ENCODE measurements at places on chromosomes 4 and X.

DNA sequence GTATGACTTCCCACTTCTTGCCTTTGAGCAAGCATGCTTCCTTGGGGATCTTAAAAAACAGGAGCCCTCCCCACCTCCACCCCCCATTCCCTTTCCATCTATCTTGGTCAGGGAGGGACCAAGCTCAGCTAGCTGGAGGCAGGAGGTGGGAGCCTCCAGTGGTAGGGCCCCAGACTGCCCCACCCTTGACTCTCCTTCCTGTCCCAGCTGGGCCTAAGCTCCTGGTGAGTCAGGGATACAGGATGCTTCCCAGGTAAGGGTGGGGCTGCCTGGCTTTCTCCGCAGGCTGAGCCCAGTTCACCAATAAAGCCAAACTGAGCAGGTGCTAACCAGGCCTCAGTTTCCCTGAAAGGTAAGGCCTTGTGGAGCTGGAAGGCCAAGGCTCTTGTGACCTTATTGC is 15.2 kb downstream of the EFNB1 start:
- no peak for DNase-seq

GRCh38 chr4:183485411-183486160 is 19.3 kb upstream of the ING2 start:
- DNase-seq, result no peak

GRCh38 chr4:82555276-82555675 is 6.5 kb downstream of the TMEM150C start:
- peak; percentile 3 for DNase-seq

GRCh38 chrX:108223585-108223984 is 132.0 kb downstream of the ATG4A start:
- peak; percentile 34 for DNase-seq

DNA sequence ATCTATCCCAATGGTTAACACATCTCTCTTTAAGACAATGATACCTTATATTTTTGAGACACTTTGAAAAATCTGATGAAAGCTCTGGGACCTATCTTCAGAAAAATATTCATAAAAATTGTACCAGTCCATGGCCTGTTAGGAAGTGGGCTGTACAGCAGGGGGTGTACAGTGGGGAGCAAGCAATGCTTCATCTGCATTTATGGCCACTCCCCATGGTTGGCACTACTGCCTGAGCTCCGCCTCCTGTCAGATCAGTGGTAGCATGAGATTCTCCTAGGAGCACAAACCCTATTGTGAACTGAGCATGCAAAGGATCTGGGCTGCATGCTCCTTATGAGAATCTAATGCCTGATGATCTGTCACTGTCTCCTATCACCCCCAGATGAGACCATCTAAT is 42.6 kb downstream of the C4orf51 start:
- DNase-seq, result no peak

DNA sequence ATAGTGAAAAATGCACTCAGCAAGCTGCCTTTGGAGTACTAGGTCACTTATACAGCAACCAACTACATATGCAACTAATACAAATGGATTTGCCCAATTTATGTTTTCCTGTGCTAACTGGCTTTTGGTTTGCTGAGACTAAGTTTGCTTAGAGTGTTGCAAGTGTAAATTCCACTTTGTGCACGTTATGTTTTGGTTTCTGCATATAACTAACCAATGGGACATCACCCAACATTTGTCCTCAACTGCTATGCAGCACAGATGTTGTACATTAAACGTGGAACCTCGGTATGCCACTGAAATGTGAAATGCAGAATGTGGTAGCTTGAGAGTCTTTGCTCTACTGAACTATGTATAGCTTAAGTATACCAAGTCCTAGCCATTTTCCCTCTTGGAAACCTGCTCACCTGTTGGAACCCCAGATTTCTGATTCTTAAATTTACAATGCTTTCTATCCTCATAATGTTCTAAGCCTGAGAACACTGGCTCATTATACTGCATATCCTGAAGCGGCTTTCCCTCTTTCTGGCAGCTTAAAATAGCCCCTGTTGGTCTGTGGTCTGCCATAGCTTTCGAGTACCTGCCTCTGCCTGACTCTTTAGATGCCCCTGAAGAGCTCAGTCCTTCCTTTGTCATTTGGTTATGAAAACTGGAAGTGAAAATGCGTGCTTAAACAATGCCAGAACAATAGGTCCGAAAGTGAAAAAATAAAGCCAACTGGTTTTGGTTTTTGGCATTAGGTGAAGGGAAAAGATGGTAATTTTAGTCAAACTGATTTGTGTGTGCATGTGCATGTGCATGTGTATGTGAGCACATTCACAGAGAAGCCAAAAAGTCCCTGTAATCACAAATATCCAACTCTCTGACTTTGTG is 158.0 kb downstream of the SH2D1A start:
- DNase-seq, result no peak

DNA sequence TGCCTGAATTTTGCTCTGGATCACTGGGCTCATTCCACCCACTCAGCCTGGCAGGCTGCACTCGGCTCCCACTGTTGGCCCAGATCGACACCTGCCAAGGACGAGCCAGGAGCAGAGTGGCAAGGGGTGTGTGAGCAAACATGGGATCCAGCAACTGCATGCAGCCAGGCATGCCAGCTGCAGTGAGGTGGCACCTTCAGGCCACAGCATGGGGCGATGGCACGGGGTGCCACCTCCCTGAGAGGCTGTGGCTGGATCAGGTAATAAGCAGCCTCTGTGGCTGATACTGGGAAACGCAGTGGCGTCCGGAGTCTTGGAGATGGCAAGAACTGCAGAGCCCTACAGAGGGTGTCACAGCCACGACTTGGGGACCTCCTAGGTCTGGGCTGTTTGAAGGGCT is 244.5 kb upstream of the FSTL5 start:
- no peak for DNase-seq

DNA sequence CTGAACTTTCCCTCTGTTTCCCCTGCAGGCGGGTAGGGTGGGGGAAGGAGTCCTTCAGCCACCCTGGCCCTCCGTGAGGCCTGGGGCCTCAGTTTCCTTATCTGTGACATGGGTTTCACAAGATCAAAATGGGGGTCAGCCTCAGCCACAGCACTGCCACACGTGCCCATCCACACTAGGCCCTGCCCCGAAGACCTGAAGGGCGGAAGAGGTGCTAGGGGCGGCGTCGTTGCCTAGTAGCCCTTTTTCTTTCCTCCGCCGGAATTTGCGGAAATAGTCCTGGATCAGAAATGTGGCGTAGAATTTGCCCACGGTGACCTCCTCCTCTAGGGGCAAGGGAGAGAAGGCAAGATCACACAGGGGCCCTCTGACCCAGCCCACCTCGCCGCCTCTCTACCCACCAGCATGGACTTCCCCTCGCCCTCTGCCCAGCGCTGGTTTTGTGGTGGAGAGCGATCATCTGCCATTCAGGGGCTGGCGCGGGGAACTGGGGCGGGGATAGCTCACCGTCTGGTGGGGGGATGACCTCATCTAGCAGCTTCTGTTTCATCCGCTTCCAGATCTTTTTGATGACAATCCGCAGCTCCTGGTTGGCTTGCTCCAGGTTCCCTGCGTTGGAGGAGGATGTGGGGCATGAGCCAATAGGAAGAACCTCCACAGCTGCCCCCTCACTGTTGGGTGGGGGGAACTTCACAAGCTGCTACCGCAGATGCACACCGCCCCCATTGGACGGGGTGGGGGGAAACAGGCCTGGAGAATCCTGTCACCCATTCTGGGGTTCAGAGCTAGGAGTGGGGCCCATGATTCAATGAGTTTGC is 9.7 kb upstream of the SYP start:
- peak; percentile 26 for DNase-seq

- DNase-seq, result no peak
Measured at GRCh38 chr4:89894649-89895550, at the start of gene MMRN1. Gene MMRN1 (plus strand): TSS chr4:89894854. CDS start chr4:89894972, 118 bp downstream.

GRCh38 chr4:156038772-156039171 is 85.1 kb upstream of the CTSO start:
- peak; percentile 81 for DNase-seq

DNA sequence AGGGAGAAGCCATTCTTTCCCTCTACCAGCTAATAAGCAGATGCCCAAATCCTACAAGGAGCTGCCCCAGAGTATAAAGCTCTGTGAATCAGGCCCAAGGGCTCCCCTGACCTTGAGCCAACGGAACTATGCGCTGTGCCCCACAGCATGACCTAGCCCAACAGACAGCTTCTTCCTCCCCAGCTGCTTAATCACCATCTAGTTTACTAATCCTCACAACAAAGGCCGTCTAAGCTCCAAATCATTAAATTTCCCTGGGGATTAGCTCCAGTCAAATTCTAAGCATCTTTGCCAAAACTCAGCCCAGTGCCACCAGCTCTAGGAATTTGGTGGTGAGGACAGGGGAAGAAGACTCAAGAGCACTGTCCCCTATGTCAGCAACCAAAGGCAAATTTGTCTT is 113.1 kb downstream of the SHROOM4 start:
- DNase-seq, result no peak

GRCh38 chrX:116409219-116409618 is 27.2 kb upstream of the SLC6A14 start:
- no peak for DNase-seq

DNA sequence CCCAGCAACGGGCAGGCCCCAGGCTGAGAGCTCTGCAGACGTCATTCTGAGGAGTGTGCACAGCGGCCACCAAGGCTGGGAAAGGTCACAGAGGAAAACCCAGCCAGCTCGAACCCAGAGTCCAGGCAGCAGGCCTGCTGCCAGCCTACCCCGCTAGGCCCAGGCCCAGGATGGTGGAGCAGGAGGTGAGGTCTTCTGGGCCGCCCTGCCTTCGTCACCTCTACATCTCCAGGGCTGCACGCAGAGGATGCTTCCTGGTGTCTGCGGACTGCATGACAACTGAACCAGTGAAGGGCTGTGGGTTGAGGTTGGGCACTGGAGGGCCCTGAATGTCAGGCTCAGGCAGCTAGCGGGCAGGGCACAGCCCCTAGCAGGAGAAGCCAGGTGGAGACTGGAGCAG is 5.8 kb upstream of the ADRA2C start:
- DNase-seq, result no peak

- DNase-seq, result no peak
Measured at GRCh38 chrX:72735561-72735960, 21.5 kb upstream of the PHKA1 start.

GRCh38 chrX:86263526-86263925 is 115.3 kb downstream of the DACH2 start:
- DNase-seq, result no peak

DNA sequence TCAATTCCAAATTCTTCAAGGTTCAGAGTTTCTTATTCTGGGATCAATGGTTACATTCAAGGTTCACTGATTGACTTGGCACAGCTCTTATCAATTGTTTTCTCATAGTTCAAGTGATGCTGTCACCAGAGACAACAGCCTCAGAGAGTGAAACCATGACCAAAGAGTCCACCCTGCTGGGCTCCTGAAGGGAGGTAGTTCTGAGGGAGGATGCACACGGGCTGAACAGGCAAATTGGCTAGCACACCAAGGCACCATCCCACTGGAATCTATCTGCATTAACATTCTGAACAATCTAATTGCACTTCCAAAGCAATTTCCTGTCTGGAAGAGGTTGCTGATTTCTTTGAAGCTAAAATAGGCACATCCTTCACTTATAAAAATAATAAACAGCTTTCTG is 16.6 kb upstream of the GAB1 start:
- no peak for DNase-seq

GRCh38 chr4:10102474-10103332 is 13.9 kb downstream of the WDR1 start:
- DNase-seq, result no peak

DNA sequence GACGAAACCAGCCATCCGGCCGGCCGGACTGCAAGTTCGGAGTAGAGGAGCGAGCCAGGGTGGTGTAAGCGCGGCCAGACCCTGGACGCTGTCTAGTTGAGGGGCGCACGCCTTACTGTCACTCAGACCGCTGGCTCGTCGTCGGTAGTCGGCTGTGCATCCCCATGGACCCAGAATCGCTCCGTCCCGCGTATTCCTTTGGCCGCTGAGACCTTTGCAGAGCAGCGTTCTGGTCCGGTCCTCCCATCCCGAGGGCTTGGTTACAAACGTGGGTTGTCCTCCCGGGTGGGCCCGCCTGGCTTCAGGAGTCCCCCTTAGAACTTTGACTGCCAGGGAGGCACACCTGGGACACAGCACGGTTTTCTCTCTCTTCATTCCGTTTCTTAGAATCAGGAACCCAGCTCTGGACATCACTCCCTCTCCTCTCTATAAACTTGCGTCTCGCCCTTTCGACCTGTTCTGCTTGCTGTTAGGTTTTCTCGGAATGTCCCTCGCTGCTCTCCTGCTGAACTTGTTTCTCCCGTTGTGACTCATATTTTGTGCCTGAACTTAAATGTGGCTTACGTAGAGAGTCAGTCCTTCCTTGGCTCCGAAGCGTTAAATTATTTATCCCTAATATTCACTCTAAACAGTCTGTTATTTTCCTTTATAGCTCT is 672 bp downstream of the PGM2 start:
- DNase-seq, result no peak

DNA sequence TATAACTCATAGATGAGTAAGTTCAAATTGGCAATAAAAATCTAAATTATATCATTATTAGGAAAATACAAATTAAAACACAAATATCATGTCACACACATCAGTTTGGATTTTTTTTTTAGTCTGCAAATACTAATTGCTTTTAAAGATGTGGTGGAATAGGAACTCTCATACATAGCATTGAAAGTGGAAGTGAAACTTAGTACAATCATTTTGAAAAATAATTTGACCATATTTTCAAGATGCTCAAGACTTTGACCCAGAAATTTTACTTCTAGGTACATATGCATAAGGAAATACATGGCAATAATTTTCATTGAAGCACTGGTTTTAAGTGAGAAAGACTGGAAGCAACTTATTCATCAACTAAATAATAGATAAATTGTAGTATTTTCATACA is 147.5 kb upstream of the SMIM31 start:
- DNase-seq, result no peak

- no peak for DNase-seq
Measured at GRCh38 chr4:27619435-27619834, 758.8 kb downstream of the STIM2 start.

DNA sequence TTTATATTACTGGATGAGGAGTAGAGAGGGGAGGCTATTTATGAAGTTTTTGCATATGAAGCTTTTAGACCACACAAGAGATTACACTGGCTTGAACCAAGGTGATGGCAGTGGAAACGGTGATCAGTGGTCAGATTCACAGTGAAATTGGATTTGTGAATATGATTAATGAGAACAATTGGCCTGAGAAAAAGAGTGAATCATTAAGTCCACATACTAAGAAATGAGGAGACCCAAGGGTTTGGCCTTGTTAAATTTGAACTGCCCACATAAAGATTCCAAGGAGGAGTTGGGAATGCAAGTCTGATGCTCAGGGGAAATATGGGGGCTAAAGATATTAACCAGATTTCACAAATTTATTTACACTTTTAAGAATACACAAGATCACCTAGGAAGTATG is 155.3 kb upstream of the ADGRL3 start:
- DNase-seq, result no peak

DNA sequence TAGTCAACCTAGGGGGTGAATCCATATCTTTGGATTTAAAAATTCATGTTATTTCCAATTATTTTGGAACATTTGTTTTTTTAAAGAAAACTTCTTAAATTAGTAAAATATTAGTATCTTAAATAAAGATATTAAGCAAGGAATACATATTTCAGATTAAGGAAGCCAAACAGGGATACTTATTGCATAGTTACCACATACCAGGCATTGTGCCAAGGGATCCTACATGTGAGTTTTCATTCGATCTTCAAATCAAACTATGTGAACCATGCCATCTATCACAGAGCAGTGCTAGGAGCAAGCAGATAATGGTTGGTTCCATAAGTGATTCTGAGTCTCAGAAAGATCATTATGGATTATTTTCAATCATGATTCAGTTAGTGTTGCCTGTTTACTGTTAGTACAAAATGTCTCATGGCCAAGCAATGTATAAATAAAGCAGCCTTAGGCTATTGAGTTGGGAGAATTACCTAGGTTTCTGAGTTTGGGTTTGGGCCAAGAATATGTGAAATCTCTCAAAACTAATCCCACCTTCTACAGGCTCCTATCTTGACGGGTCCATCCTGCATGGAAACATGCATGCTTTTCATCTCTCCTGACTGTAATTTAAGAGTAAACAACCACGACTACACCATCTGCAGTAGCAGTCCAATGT is 176.7 kb downstream of the NPFFR2 start:
- DNase-seq, result no peak

All from NCI-H524 (cell line).